Hippocampal formation (tissue), 2 donors: ENCODE measurements at places on chromosomes 6 and 20.

DNA sequence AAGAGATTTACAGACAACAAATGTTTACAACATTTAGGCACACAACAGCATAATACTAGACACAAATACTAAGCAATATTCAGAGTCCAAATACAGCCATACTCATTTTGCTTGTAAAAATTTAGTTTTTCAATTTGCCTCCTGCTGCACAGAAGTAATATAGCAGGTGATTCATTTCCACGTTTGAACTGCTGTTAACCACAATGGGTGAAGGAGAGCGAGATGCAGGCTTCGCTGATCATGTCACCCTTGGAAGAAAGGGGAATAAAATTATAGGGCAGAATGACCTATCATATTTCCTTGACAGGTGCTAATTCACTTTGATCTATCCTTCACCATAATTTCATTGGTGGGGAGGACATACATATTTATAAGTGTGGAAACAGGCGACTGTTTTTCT is 643.8 kb upstream of the AGPAT4 start:
- DNase-seq = no peak

GRCh38 chr6:26657256-26657655 is 2.3 kb downstream of the ZNF322 start:
- no peak for DNase-seq

DNA sequence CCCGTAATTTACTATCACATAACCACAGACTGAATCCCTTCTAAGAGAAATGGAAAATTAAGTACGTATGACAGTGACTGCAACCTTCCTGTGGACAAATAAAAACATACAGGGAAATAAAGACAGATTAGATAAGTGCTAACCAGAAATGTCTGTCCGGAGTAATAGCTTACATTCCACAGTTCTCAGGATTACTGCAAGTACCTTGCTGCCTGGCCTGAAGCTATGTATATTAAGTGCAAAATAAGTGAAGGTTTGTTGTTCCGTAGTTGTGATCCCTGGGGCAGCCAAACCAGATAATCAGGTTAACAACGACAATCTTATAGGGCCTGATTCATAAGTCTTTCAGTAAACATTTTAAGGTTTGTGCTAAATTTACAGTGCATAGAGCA is 2.8 kb downstream of the NEDD9 start:
- no peak for DNase-seq

DNA sequence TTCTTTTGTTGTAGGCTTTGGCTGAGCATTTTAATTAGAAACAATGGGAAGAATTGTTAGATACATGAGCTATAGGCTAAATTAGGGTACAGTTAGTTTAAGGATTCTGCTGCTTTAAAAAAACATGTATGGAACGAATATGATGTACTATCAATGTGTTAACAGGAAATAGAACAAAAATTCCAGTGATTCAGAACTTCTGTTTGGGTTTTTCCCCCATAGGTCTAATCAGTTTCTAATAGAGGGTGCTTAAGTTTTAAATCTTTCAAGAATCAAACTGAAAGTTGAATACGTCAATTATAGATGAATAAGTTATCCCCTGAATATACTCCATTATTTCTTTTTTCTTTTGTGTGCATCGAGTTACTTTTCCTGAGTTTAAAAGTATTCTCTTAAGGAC is 1.9 kb downstream of the TAB2 start:
- peak; percentile 16 for DNase-seq

DNA sequence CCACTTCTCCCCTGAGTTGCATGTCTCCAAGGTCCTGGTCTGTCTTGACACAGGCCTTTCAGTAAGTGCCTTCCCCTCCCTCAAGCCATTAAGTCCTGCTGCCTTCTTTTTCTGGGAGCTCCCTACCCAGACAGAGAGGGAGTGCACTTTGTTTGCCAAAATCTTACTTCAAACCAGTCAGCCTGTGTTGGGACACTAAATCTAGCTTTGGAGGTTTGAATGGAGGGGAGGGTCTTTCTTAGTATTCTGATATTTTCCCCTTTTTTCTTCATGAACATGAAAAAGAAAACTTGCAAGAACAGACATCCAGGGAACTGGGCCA is 170.7 kb upstream of the PMEPA1 start:
- no peak for DNase-seq

- no peak for DNase-seq
Observed at GRCh38 chr6:127468936-127469335, 9.7 kb upstream of the KIAA0408 start.

DNA sequence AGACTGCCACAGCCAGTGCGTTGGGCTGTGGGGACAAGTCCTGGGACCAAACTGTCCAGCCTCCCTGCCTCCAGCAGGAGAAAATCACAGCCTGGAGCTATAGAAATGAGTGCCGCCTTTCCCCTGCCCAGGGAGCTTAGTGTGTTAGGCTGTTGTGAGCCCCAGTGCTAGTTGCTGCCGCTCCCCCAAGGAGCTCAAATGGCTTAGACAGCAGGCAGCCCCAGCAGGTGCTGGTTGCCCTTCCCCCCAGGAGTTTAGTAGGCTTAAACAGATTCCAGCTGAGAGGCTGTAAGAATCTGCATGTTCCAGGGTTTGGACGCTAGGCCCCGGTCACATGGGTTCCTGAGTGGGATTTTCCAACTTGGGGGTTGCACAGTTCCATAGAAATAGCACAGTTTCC is 27.2 kb upstream of the HMGN3 start:
- DNase-seq = no peak

DNA sequence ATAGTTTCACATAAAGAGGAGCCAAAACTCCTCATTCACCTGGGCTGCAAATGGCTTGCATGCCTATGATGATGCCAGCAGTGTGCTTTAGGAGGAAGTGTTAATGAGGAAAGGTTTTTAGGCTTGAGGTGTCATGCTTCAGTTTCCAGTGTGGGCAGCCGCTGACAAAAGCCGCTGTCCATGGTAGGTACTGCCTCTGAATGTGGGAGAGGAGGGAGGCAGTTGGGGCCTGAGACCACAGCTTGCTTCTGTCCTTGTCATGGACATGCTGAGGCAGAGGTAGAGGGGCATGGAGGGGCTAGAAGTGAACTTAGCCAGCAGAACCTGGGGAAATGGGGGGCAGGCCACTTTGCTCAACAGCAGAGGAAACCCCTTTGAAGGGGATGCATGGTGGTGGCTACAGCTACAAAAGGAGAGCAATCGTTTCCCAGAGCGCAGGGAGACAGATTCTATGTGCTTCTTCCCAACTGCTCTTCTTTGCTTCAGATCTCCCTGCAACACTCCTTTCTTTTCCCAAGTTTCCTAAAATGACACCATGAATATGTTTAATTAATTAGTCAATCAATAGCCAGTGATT is 372.1 kb upstream of the CNR1 start:
- no peak for DNase-seq

GRCh38 chr6:139881236-139881635 is 506.8 kb upstream of the CITED2 start:
- no peak for DNase-seq

GRCh38 chr6:162435071-162435470 is 292.5 kb downstream of the PRKN start:
- DNase-seq = no peak

GRCh38 chr6:88141561-88142296 is 24.4 kb downstream of the CNR1 start:
- DNase-seq = no peak

DNA sequence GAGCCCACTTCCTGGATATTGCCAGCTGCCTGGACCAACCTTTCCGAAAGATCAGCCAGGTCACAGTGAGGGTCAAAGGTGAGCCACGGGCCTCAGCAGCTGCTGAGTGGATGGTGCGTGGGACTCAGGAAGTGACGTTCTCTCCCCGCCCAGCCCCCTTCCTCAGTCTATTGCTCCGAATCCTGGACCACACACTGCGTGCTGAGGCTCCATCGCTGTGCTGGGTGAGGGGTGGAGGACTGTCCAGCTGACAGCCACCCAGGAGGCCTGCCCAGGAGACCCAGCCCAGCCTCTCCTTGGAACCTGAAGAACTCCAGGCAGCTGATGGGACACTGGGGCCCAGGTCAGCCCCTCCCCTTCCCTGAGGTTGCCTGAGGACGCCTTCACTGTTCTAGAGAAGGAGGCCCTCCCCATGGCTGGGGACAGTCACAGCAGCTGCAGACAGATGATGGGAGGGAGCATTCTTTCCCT is 94.4 kb upstream of the CD93 start:
- DNase-seq = no peak

- no peak for DNase-seq
Observed at GRCh38 chr20:50953821-50954220, 4.5 kb downstream of the DPM1 start.
